CD4-positive, alpha-beta T cell treated with Interleukin-17A for 4 hours (primary cell): ENCODE measurements at places on chromosomes 3 and 15.

DNA sequence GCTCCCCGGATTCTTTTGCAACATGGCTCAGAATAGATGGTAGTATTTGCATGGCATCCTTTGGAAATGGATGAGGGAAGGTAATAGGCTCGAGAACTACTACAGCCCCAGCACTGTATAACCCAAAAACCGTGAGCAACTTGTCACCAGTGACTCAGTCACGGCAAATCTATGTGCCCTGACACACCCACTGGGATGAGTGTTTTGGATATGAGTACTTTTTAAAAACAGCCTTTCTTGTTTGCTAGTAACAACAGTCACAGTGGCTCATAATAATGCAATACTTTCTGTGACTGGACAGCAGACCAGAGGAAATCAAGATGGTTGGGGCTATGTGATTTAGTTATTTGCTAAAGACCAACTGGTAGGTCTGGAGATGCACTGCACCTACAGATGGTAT is 299.6 kb downstream of the ULK4 start:
- no peak for DNase-seq

- no peak for DNase-seq
Measured at GRCh38 chr3:2354702-2355101, 256.0 kb downstream of the CNTN4 start.

DNA sequence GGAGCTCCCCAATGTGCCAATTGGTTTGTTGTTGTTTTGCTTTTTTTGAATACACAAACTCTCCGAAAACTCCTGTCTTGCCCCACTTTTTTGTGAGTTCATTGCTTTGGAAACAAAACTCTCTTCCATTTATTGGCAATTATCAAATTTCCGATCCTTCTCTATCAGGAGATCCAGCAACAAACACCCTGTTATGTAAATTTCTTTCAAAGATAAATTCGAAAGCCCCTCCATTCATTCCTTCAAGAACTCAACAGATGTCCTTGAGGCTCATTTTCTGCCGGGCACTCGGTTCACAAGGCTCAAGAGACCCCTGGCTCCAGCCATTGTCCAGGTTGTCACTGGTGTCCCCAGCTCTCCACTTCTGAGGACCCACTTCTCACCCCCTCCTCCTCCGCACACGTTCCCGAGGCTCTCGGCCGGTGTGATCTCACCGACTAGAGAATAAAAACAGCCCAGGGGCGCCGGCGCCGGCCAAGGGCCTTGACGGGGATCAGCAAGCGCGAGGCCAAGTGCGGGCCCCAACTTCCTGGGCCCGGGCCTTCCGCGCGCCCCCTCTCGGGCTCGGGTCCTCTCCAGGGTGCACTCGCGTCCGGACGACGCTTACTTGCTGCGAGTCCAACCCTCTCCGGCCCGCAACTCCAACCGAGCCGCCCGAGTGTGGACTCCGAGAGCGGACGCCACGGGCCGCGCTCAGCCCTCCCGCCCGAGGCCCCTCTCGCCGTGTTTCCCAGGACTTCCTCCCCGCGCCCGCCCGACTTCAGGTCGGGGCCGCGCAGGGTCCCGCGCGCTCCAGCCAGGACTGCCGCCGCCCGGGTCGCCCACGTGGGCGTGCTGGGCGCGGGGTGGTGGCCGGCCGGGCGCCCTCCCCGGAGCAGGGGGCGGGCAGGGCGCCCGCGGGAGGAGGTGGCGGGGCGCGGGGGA is 533 bp upstream of the SMAD3 start:
- peak; percentile 64 for DNase-seq

GRCh38 chr3:44682182-44682896 is 30.1 kb upstream of the ZNF502 start:
- no peak for DNase-seq

DNA sequence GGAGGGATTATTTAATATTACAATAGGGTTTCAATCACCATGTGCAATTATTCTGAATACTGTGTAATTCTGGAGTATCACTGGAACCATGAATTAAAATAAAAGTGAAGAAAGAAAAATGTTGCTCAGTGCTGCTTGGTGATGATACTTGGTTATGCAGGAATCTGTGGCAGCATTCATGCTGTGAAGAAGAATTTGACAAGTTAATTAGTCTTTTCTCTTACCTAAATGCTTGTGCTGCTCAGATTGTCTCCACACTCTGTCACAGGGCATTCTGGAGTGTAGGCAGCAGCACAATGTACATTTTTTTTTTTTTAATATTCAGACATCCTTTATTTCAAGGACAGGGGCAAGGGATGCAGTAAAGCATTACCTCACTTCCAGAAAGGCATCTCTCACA is 749.3 kb upstream of the CADM2 start:
- DNase-seq: no peak

GRCh38 chr15:101672298-101672697 is 20.1 kb upstream of the TM2D3 start:
- DNase-seq: no peak

DNA sequence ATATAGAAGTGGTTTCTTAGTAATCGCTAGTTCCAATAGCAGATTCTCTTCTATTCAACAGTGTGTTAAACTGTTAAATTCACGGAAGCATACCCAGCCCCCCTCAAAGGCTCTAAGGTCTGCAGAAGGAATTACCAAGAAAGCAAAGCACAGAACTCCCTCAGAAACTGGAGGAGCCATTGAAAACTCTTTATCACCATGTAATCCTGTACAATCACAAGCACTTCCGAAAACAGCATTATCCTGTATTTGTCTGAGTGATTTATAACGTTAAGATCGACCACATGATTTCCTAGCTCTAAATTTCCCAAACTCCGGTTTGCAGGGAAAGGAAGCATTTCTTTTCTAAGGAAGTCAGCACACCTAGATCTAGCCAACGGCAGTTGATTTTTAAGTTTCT is 20.0 kb downstream of the MYO1E start:
- DNase-seq: no peak

DNA sequence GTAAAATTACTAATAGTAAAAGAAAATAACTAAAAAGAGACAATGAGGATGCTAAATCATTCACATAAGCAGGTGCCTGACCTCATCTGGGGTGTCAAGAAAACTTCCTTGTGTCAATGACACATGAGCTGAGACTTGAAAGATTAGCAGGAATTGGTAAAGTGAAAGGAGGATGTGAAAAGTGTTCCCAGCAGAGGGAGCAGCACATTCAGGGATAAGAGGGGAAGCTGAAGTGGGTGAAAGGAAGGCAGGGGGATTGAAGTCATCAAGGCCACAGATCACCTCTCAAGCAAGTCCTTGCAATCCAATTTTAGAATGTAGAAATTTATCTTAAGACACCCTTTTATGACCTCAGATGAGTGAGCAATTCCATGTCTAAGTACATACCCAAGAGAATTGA is 60.2 kb upstream of the ACP3 start:
- no peak for DNase-seq

GRCh38 chr15:70284438-70285214 is 186.9 kb upstream of the TLE3 start:
- DNase-seq: no peak

DNA sequence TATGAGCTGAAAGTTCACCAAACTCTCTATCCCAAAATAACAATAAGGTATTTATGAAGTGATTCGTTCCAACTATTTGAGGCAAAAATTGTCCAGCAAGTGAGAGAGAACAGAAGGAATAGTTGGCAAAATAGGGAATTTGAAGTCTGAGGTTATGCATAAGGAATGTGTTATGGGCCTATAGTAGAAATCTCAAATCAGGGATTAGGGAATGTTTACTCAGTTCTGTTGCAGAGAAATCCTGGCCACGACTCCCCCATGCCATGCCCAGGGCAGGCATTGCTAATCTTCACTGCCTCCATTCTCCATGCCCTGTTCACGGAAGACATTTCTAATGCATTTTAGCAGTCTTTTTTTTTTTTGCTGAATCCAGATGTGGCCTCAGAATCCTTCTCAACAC is 58.6 kb downstream of the FLNB start:
- DNase-seq: no peak

DNA sequence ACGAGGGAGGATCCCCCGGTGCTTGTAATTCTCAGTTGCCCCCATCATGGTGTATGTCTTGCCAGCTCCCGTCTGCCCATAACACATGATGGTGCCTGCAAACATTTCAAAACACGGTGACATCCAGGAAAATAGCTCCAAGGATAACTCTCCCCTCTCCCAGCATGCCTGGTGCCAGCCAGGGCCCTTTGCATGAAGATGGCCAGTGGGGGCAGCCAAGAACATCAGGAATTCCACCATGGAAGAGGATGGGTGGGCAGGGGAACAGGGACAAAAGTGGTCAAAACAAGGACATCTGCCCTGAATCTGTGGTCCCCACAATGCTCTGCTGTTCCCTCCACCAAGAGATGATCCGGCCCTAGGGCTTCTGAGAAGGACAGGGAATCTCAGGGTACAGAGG is 9.0 kb downstream of the KIF9 start:
- no peak for DNase-seq

- peak; percentile 20 for DNase-seq
Measured at GRCh38 chr3:49724586-49724985, 835 bp upstream of the GMPPB start.

GRCh38 chr15:98582900-98583554 is 65.3 kb upstream of the IGF1R start:
- no peak for DNase-seq

DNA sequence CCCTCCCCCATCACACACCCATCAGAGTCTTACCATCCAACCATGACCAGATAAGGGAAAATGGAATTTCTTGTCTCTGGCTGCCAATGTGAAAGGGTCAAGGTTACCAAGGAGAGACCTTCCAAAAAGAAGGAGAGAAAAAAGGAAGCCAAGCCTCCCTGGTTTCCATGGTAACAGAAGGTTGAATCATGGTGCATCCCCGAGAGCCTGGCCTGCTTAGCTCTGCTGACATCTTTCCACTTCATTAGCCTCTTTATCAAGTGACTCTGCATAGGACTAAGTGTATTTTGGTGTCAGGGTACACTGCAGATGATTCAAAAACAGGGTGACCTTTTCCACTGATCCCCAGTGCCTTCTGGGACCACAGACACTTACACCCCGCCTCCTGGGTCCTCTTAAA is 225.7 kb upstream of the PPP2R3A start:
- no peak for DNase-seq

GRCh38 chr3:64300790-64301423 is 75.6 kb upstream of the PRICKLE2 start:
- DNase-seq: no peak

DNA sequence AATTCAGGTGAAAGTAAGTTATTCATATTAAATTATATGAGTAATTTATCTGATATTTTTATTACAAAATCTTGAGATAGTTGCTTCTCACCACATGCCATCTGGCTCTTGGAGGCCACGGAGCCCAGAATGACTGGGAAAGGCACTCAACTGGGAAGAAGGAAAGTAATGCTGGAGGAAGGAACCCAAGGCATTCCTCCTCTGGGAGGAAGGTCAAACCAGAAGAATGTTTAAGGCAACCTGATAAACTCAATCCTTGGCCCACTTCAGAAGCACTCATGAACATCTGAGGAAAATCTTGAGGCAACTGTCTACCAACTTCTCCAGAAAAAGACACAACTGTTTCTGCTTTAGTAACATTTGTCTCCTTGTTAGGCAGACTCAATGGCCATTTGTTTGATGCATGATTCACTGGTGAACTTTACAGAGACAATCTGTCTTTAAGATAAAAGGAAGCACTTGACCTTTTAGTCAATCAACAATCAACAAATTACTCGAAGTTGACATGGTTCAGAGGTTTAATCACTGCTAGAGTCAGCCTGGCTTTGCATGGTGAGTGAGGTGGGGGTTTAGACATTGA is 261.4 kb upstream of the MME start:
- no peak for DNase-seq

DNA sequence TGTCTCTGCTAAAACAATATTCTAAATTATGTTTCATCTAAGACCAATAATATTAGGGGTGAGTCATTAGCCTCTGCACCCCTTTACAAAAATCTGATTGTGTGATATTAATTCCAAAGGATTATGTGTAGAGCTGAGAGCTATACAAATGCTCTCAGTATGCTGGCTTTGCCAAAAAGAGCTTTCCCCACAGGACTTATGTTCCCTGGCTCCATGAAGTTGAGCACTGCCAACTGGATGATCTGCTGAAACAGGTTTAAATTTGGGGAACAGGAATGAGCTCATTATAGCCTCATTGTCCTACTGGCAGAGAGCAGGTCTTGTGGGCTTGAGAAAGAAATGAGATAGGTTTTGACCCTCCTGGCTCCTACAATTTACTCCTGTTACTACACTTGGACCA is 347.8 kb upstream of the LMCD1 start:
- DNase-seq: no peak

DNA sequence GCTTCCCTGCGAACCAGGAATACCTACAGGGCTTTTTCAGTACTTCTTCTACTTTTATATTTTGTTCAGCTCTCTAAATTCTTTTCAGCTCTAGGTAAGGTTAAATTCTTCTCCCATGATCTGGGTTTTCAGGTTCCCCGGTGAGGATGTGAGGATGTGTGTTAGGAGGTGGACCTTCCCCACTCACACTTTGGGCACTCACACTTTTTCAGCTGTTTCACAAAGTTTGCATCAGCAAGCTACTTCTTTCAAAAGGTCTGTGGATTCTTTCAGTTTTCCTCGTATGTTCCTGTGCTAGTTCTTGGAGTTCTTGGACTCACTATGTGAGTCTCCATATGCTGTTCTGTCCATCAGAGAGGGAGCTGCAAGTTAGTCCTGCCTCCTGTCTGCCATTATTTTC is 13.9 kb upstream of the OR5K2 start:
- no peak for DNase-seq

GRCh38 chr3:78832785-78833204 is 935.0 kb downstream of the ROBO1 start:
- no peak for DNase-seq

DNA sequence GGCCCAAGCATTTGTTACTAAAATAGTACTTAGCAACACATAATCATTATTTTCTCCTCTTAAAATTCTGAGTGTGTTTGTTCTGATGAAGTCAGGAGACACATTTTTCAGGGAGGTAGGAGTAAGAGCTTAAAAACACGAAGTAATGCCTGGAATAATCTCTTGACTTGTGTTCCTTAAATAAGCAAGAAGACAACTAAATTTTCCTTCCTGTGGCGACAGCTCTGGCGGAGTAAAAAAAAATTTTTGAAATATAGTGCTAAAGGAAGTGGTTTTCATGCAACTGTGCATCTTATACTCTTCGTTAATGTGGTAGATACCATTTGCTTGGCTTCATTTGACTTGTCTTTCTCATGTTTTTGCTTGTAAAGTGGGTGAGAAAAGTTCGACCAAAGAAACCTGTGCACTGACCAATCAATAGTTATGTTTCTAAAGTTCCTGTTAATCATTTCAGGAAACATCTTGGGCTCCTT is 11.1 kb upstream of the MBNL1 start:
- no peak for DNase-seq

- DNase-seq: no peak
Measured at GRCh38 chr15:58081891-58082290, 16.4 kb upstream of the ALDH1A2 start.

- DNase-seq: no peak
Measured at GRCh38 chr3:152359385-152360248, 90.9 kb downstream of the MBNL1 start.
